Activated CD8-positive, alpha-beta memory T cell treated with anti-CD3 and anti-CD28 coated beads for 4 hours (primary cell): ENCODE measurements at places on chromosomes 1 and 21.
A peak's percentile ranks its signal among the peaks of the same experiment; 100 is the strongest.

DNA sequence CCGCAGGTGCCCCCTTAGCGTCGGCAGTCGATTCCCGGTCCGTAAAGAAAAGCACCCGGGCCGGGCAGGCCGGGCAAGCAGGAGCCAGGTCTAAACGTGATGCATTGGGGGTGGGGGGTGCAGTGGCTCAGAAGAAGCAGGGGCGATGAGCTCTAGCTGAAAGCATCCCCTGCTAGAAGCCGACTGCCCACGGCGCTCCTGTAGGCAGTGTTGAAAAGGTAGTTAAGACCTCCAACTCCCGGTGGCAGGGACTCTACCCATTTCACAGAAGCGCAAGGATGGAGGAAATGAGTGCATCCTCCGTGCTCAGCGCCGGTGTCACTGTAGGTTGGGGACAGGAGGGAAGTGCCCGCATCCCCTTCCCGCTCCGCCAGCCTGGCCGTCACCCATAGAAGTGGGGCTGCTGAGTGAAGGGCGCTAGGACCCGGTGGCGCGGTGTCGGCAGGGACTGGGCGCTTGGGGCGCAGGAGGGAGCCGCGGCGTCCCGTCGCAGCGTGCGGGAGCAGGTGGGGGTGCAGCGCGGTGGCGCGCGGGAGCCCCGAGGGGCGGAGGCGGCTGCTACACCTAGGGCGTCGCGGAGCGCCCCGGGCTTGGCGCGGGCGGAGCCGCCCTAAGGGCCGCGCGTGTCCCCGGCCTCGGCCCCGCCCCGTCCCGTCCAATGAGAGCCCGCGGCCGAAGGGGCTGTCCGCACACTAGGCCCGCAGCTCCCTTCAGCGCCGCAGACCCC, at the start of gene WNT2B:
Gene WNT2B (plus strand): TSS at position 688 of the 727 bp plus-strand sequence. CDS start 298 bp downstream, outside the sequence.
- no peak for DNase-seq

DNA sequence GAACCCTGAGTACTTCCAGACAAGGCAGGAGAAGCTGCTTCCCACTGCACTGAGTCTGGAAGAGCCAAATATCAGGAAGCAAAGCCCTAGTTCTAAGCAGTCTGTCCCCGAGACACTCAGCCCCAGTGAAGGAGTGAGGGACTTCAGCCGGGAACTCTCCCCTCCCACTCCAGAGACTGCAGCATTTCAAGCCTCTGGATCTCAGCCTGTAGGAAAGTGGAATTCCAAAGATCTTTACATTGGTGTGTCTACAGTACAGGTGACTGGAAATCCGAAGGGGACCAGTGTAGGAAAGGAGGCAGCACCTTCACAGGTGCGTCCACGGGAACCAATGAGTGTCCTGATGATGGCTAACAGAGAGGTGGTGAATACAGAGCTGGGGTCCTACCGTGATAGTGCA, 33.1 kb upstream of the VAMP3 start:
- DNase-seq = no peak

GRCh38 chr1:232925421-232926220, 24.8 kb upstream of the NTPCR start:
- DNase-seq = no peak

DNA sequence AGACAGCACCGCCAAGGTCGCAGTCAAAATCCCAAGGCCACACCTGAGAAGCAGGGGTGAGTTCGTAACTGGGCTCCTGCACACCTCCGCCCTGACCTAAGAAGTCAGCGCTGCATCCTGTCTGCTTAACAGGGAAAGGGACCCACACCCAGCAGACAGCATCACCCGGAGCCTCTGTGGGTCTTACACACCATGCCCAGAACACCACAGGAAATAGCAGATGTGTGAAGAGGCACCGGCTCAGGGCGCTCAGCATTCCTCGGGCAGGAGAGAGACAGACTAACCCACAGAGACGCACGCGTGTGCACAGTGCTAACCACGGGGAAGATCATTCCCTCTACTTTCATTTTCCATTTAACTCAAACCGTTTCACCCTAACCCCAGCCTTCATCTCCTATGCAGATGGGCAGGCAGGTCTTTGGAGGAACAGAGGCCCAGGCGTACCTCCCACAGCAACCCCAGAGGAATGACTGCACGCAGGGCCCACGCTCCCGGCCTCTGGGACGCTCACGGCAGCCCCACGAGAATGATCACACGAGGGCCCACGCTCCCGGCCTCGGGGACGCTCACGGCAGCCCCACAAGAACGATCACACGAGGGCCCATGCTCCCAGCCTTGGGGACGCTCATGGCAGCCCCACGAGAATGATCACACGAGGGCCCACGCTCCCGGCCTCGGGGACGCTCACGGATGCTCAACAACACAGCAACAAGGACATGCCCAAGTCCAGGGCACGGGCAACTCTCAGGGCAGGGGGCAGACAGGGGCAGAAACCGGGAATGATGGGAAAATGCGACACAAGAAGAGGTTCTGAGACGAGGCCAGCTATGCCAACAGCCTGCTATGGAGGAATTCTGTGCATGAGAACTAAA, 20.9 kb downstream of the POFUT2 start:
- peak; percentile 22 for DNase-seq

DNA sequence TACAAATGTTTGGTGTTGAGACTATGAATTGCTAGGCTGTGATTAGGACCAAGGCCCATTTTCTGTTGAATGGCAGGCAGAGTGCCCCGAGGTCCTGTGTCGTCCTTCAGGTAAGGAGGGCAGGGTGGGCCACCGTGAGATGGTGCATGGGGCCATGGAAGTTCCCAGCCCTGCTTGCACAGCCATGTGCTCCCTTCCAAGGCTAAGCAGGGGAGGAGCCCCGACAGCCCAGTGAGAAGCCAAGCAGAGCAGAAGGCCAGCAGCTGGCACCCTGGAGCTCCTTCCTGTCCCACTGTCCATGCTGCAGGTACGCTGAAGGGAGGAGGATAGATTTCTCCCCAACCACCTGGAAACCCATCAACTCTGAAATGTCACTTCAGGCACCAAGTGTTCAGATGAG, 8.2 kb upstream of the NUAK2 start:
- DNase-seq = no peak

GRCh38 chr1:15627343-15627988, 10.2 kb downstream of the DDI2 start:
- no peak for DNase-seq

- DNase-seq = no peak
These were observed 31.9 kb downstream of the SLC1A7 start for GRCh38 chr1:53110370-53111072.

DNA sequence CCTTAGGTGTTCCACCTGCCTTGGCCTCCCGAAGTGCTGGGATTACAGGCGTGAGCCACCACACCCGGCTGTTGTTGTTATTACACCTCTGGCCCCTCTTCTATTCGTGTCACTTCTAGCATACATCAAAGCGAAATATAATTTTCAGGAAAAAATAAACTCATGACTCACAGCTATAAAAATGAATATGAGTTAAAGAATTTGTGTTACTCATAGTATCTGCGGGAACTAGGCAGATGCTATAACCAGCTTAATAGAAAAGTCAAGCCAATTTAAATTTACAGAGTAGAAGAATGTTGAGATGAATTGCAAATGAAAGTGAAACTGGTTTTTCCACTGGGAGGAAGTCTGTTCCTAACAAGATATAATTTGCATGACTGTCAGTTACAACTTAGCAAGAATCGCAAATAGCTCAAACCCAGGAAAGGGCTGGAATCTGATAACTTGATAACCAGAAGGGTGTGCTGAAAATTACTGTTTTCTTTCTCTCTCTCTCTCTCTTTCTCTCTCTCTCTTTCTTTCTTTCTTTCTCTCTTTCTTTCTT, 11.2 kb downstream of the OR2W3 start:
- no peak for DNase-seq

- no peak for DNase-seq
These were observed 147.4 kb downstream of the ZNF281 start for GRCh38 chr1:200262326-200262965.

DNA sequence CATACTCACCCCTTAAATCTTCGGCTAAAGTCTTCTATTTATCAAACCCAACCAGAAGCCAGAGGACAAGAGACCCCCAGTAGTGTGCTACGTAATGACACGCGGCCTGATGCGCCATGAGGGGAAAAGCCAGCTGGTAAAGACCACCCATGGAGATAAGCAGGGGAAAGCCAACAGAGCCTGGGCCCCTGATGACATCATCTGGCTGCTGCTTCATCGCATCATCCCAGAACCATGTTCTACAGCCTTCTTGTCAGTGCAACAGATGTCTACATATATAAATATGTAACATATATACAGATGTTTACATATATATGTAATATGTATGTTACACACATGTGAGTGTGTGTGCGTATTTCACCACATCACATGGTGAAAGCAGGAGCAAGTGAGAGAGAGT, 81.7 kb upstream of the VANGL1 start:
- DNase-seq = no peak

- no peak for DNase-seq
These were observed 15.0 kb downstream of the ZSWIM5 start for GRCh38 chr1:45191418-45191783.

GRCh38 chr1:163544441-163544840, 222.7 kb downstream of the NUF2 start:
- no peak for DNase-seq

GRCh38 chr1:208206092-208206698, 38.0 kb downstream of the PLXNA2 start:
- no peak for DNase-seq

GRCh38 chr1:202235856-202236837, 42.5 kb downstream of the LGR6 start:
- DNase-seq = peak; percentile 24

DNA sequence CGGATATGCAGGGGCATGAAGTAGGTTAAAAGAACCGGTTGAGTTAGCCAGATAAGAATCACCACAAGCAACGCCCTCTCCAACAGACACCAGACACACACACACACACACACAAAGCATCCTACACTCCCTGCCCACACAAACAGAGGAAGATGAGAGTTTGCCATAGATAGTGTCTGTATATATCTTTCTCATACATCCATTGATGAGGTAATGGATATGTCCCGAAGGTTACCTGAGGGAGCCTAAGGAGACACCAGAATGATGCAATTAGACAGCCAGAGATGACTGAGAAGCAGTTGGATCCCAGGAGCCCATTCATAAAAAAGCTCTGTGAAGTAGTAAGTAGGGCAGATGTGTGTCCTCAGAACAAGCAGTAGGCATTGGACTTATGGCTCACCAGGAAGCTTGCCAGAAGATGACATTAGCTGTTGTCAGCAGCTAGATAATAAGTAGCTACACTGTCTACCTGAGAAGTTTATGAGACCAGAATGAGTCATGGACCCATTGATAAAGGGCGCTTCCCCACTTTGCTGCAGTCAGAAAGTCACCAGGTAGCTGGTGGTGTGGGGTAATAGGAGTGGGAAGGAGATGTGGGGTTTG, 247.0 kb downstream of the KCNT2 start:
- DNase-seq = no peak

DNA sequence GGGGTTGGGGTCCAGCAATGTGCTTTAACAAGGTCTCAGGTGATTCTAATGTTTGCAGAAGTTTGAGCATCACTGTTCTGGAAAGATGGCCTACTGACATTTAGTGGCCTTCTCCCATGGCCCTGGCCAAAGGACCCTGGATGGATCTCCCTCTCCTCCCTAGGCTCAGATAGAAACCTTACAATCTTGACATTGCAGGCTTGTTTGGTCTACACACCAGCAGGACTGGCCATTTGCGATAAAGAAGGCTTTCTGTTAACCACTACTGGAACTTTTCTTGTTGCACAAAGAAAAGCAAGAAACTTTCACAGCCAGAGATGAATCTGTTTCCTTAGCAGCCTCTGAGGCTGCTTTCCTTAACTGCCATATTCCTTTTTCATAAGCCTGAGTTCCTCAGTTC, 6.2 kb downstream of the DNALI1 start:
- DNase-seq = no peak

- no peak for DNase-seq
These were observed 8.1 kb upstream of the ACOT7 start for GRCh38 chr1:6401673-6402072.

DNA sequence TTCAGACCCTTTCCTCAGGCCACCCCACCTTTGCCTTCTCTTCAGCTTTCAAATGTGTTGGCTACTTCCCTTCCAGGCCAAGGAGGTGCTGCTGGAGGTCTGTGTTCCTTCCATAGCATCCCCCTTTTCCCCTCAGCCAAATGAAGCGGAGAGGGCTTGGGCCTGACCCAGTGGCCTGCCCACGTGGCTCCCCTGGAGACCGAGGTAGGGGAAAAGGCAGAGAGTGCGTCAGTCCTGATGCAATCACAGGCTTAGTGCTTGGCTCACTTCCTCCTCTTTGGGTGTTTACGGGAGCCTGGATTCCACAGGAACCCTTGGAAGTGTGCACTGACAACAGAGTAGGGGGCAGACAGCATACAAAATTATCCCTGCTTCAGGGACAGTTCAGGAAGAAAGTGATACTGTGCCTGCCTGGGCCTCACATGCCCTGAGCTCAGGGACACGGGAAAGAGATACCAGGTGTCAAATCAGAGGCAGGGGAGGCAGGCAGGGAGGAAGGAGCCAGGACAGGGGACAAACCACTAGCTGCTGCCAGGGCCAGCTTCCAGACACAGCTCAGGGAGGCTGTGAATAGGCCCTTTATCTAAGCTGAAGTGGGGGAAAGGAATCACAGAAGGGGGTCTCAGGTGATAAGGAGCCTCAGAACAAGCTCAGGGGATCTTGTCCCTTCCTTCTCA, 16.6 kb upstream of the PTP4A2 start:
- no peak for DNase-seq

DNA sequence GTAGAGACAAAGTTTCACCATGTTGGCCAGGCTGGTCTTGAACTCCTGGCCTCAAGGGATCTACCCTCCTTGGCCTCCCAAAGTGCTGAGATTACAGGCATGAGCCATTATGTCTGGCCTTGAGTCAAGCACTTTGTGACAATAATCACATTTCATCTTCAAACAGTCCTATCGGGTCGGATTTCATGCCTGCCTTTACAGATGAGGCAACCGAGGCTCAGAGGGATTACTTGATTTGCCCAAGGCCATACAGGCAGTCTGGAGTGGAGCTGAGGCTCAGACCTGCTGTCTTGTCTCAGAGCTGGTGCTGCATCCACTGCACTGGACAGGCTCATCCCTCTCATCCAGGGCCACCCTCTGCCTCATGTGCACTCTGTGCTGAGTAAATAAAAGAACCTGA, 26.6 kb downstream of the FAM151A start:
- no peak for DNase-seq

DNA sequence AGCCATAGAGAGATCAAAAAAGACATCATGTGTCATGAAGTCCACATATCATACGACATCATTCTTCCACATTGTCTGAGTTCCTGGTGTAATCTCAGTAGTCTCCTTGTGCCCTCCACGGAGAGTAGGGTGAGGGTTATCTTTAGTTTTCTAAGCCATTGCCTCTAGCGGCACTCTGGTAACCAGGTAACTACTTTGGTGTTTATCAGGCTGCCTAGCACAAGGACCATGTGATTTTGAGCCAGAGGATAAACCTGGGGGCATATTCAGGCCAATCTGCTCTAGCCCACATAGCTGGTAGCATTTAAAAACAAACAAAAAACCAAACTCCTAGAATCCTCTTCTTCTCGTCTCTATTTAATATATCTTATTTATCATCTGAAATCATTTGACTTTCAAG, 147.4 kb downstream of the GDAP2 start:
- no peak for DNase-seq

- DNase-seq = no peak
These were observed 1.9 kb upstream of the TPM3 start for GRCh38 chr1:154193821-154194220.

- no peak for DNase-seq
These were observed 184.3 kb downstream of the CYYR1 start for GRCh38 chr21:26388731-26389231.

GRCh38 chr1:187692799-187693198, 864.0 kb downstream of the PLA2G4A start:
- no peak for DNase-seq

GRCh38 chr1:116002781-116003420, 26.6 kb downstream of the SLC22A15 start:
- DNase-seq = no peak

GRCh38 chr1:43881415-43881814, 52.2 kb upstream of the ARTN start:
- no peak for DNase-seq
